MM.1S (cell line): ENCODE measurements at places on chromosomes 1 and 21.

DNA sequence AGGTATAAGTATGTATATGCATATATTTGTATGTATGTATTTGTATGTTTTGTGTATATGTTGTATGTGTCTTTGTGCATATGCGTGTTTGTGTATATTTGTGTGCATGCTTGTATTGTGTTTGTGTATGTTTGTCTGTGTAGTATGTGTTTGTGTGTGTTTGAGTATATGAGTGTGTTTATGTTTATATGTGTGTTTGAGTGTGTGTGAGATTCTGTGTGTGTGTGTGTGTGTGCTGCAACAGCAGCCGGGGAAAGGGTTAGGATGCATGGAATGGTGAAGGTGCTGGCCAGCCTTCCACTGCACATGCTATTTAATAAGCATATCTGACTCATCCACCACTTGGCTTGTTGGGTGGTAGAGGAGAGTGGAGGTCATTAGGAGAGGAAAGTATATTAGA lies 46.6 kb upstream of the RAB4A start:
- no peak for DNase-seq

DNA sequence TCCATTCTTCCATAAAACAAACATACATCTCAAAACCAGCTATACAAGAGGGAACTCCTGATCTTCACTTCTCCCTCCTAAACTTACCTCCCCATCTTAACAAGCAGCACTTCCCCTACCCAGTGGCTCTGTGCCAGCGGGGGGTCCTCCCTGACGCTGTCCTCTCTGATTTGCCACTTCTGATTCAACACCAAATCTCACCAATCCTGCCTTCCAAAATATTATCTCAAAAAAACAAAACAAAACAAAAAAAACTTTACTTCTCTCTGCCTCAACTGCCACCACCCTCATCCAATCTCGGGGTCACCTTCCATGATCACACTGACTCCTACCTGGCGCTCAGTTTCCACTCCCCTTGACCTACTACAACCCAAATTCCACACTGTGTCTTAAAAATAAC lies 72.8 kb downstream of the SLC45A1 start:
- DNase-seq, result no peak

DNA sequence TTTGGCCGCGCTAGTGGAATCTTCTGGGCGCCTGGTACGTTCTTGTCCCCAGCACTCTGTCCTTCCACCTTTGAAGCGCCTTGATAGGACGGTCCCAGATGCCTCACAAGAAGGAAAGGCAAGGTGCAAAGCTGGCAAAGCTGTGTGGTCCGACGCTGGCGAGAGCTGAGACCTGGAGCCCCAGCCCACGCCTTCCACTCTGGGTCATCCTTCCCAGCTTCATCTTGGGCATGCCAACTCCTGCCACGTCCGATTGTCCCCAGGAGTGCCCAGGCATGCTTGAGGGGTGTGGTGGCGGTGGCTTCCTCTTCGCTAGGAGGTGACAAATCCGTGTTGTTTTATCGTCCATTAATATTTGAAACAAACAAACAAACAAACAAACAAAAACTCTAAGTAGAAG lies 123.9 kb upstream of the DPYD start:
- no peak for DNase-seq

DNA sequence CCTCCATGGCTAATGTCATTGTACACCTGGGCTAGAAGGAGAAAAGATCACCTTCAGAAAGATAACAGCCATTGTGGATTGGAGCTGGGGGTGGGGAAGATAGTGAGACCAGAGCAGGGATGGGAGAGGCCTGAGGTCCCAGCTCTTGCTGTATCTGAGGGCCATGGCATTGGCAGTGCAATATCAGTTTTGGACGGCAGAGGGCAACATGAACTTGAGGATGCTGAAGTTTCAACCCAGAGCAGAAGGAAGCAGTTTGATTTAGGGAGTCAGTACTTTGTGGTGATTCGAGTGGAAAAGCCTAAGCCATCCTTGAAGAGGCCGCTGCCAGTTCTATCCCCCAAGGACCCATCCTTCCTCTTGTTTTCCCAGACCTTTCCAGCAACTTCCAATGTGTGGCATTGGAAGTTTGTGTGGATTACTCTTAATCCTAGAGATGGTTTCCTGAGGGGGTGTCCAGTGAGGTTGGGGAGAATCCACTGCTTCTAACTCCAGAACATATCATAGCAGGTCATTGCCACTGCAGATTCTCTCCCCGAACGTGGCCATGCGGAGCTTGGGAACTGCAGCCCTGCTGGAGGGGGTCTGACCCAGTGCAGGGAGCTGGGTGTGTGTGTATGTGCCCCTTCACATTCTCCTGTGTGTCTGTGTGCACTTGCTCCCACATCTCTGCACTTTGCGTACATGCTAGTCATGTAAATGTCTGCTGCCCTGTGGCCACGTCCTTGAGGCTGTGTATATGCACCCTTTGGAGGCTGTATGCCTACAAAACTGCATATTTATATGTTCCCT lies 24.1 kb downstream of the SLC26A9 start:
- peak; percentile 81 for DNase-seq

DNA sequence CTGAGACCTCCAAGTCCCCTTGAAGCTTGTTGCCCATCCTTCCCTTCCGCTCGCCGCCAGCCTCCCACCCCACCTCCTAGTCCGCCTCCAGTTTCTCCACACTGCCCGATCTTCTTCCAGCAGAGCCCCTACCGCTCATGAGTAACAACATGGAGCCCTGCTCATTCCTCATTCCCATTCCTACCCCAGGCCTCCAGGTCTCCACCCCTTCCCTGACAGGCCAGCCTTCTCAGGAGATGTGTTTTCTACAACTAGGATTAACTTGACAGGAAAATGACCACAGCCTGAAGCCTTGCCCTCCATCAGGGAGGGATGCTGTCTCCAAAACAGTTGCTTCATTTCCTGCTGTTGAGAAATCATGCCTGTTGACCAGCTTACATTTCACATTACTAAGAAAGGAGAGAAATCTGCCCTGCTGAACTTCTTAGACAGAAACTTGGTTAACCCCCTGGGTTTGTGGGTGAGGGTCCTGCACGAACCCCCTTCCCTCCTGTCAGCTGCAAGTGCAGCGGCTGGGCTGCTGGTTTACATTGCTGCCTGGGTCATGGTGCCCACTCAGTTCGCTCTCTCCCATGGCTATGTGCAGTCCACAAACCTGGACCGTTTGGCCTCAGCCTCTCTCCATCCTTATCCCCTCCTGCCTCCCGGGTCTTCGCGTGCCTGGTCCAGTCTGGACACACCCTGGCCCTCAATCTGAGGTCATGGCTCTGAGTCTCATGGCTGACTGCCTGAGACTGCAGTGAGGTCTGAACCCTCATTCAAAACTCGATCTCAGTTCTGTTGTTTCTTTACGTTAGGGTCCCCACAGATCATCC lies 16.1 kb upstream of the CHI3L1 start:
- no peak for DNase-seq

GRCh38 chr1:161350671-161351070 lies 17.0 kb downstream of the CFAP126 start:
- no peak for DNase-seq

GRCh38 chr21:41953831-41954653 lies at the start of gene C2CD2:
TSS of gene C2CD2 (minus strand) at chr21:41954018. CDS start at chr21:41953648, 370 bp downstream.
- peak; percentile 57 for DNase-seq

DNA sequence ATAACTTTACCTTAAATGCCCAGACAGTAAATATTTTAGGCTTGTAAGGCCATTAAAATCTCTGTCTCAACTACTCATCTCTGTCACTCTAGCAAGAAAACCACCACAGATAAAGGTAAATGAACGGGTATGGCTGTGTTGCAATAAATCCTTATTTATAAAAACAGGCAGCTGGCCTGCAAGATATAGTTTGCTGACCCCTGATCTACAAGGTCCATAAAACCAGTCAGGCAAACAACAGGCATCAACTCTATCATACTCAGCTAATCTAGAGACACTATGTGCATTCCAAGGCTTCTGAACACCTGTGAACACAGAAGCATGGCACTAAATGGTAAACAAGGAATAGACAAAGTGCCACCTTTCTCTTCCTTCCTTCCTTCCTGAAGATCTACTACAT lies 9.7 kb downstream of the FAF1 start:
- no peak for DNase-seq

DNA sequence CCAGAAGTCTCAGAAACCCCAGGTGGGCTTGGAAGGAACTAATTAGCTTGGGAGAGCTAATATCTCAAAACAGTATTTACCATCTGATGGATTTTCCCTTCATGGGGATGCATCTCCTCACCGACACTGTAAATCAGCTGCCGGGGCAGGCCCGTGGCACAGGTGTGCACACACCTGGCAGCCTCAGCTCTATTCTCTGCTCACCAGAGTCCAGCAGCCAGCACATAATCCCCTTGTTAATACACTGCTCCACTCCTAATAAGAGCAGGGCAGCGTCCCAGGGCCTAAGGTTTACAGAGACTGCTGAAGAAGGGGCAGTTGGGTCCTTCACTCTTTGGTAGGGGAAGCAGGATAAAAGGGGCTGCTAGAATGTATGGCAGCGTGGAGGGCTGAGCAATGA lies 200.0 kb downstream of the TOMM20 start:
- no peak for DNase-seq

DNA sequence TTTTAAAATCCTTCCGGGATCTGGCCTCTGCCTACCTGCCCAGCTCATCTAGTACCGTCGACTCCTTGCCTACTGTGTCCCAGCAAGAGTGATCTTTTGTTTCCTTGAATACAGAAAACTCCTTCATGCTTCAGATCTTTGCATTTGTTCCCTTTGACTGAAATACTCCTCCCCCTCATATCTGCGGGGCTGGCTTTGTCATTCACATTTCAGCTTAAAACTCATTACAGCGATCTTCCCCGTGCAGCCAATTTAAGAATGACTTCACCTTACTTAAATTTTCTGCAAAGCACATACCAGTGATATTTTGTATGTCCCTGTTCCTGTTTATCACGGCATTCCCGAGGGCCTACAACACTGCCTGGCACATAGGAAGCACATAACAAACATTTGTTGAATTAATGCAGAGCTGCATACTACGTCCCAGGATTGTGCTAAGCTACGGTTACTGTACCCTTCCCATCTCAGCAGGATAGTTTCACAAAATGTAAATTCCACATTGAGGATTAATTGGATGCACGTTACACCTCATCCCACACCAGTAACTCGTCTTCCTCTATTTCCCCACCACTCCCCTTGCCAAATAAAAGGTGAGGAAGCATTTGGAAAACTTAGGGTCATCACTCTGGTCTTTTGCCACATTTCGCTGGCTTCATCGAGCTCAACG lies 837 bp upstream of the DESI2 start:
- DNase-seq, result no peak

- peak; percentile 95 for DNase-seq
These were observed 125.6 kb upstream of the LMO4 start for GRCh38 chr1:87202922-87203655.

DNA sequence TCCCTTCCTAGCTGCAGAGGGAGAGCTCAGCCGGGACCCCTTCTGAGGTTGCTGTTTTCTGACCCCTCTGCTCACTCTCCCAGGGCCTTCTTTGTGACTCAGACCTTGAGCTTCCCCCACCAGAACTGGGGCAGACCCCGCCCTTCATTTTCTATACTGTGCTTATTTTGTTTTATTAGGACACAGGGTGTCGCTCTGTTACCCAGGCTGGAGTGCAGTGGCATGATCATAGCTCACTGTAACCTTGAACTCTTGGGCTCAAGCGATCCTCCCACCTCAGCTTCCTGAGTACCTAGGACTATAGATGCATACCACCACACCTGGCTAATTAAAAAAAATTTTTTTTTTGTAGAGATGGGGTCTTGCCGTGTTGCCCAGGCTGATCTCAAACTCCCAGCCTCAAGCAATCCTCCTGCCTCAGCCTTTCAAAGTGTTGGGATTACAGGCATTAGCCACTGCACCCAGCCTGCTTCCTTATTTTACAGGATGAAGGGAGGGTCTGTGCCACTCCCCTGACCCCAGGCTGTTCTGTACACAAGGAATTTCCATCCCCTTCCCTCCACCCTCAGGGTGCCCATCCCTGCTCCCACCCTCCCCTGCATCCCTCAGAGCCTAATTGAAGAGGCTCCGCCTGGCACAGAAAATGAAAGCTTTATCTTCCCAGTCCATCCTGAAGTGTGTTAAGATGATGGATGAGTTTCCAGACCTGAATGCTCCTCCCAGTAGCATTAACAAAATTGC lies 195.2 kb upstream of the POU3F1 start:
- DNase-seq, result no peak

DNA sequence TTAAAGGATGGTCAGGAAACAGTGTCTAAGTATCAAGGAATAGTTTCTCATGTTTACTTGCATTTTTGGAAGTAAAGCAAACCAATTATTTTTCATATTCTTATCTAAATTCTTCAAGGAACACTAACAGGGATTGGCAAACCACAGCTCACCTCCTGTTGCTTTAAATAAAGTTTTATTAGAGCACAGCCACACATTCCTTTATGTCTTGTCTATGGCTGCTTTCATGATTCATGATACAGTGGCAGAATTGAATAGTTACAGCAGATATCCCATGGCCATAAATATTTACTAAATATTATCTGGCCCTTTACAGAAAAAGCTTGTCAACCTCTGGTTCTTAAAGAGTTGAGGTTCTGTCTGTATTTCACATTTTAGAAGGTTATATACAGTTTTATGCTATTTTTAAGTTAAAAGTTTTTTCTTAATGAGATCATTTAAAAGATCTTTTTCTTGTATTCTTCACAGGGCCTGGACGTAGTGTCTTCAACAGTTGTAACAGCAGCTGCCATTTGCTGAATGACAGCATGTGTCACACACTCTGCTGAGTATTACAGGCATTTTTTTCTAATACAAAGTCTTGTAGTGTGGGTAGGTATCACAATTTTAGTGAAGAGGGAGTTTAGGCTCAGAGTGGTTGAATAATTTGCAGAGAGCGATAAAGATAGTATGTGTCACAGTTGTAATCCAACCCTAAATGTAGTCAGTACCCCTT lies 2.6 kb downstream of the ZNF691 start:
- no peak for DNase-seq

DNA sequence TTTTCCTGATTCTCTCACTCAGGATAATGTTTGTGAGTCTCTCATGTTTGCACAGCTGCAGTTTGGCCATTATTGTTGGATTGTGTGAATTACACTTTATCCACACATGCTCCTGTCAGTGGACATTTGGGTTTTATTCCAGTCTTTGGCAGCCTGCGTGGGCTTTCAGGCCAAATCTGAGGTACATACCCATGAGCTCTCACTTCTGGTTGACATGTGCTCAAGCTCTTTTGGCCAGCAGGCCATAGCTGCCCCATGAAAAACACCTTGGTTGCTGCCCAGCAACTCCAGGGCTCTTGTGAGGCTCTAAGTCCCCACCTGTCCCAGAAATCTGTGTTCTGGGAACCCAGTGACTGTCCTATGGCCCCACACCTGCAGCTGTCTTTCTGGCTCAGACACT lies 124.5 kb upstream of the GALNT2 start:
- no peak for DNase-seq

GRCh38 chr1:14880456-14881316 lies 272.9 kb upstream of the TMEM51 start:
- no peak for DNase-seq

DNA sequence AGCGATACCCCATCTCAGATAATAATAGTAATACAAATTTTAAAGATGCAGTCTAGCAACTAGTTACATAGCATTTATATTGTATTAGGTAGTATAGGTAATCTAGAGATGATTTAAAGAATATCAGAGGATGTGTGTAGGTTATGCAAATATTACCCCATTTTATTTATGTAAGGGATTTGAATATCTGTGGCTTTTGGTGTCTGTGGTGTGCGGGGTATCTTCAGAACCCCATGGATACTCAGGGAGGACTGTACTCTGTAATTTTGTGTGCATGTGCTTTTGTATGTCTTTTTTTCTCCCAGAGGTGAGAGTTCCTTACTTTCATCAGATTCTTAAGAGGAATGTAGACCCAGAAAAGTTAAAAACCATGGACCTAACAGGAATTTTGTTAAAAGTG lies 12.8 kb downstream of the RNF2 start:
- no peak for DNase-seq
